GM23248 (cell line): ENCODE measurements at places on chromosomes 2 and 18.
A peak's percentile ranks its signal among the peaks of the same experiment; 100 is the strongest.

DNA sequence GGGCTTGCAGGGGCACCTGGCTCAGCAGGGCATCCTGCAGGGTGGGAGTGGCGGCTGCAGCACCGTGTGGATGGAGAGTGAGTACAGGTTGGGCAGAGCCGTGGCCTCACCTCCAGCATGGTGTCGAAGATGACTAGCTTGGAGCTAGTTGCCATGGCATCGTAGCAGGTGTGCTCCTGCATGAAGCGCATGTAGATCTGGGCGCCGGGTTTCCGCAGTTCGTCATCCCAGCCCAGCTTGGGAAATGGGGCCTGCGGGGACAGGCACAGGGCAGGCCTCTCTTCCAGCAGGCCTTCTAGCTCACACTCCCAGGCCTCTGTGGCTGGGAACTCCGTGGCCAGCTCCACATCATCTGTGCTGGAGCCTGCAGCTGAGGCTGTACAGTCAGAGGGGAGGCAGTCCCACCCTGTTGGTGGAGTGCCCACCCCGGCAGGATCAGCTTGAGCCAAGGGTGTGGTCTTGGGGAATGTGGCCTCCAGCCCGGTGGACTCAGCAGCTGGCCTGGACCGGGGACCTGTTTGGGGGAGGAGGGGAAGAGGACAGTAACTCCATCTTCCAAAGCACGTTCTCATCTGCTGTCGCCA, 1.6 kb downstream of the PRKAG3 start:
- DNase-seq = peak; percentile 48

DNA sequence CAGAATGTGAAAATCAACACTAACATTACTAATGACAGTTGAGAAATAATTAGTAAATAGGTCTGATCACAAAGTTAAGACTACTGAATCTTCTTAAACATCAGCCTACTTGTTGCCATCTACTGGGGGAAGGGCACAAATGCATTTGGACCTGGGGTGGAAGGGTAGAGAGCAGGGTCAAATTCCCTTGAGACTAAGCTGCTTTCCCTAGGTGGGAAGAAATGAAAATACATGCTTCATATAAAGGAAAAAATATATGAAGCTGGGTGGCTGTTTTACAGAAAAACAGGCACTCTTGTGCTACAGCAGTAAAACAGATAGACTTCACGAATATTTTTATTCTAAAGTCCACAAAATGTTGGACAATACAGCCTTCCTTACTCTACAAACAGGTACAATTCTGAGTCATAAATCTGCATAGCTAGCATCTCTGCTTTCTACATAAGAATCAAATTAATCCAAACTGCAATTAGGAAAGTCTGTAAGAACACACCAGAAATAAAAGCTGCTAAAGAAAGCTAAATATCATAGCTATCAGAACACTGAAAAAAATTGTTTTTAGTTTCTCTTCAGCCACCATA, 10.9 kb downstream of the TRIP12 start:
- peak; percentile 22 for DNase-seq

DNA sequence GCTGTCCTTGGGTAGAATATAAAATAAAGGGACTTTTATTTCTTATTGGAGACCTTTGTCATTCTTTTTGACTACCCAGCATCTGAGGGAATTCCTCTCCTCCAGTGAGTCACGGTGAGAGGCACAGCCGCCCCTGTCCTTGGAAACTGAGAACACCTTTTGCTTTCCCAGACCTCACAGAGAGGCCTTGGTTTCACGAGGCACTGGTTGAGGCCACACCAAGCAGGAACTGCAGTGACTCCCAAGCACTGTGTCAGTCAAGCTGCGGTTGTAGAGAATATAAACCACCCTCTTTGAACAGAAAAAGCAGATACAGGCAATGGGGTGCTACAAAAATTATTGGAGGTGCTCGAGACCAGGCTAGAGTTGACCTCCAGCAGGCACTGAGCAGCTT, 16.4 kb downstream of the PRKAG3 start:
- no peak for DNase-seq

DNA sequence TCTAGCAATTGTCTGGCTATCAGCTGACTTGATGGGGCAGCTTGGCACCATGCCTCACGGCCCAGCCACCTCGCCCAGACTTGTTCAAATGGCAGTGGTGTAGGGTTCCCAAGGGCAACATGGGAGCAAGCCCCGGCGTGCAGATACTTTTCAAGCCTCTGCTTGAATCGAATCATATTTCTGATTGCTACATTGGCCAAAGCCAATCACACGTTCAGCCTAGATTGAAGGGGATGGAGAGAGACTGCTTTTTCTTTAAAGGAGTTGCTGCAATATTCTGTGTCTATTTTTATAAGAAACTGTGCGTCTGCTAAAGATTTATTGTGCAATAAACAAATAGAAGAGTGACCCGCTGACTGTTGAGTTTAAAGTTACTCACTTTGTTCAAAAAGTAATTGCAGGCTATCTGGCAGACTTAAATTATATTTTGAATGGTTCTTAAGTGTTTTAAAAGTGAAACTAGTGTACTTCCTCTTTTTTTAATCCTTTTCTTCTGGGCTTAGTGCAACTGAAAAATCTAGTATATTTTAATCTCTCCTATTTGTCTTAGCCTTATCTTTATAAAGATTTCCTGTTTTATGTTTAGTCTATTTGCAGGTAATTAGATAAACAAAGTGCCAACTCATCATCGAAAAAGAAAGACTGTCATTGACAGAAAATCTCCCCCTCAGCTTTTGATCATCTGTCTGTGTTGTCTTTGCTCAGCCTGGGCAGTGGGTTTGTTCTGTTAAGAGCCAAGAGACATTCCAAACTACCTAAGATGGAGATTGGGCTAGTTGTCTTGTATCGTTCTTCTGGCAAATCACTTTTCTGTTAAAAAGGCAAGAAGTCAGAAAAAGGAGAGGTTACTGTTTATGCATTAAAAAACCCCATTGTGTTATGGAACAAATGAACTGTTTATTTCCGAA, 156.1 kb downstream of the TPGS2 start:
- peak; percentile 73 for DNase-seq

GRCh38 chr2:226965376-226965775, 129.5 kb downstream of the RHBDD1 start:
- no peak for DNase-seq

DNA sequence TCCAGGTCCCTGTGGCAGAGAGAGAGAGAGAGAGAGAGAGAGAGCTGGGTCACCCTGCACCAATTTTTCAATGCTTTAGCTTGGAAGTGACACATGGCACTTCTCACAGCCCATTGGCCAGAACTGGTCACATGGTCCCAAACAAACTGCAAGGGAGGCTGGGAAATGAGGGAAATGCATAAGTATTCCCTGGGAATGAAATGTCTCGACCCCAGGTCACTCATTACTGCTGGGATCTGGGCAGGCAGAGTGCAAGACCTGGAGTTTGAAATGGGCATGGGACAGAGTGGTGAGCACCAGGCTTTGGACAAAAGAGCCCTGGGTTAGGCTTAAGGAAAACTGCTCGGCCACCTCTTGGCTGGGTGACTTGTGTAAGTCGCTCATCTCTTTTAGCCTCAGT, 37.0 kb downstream of the SMAD7 start:
- DNase-seq = no peak

DNA sequence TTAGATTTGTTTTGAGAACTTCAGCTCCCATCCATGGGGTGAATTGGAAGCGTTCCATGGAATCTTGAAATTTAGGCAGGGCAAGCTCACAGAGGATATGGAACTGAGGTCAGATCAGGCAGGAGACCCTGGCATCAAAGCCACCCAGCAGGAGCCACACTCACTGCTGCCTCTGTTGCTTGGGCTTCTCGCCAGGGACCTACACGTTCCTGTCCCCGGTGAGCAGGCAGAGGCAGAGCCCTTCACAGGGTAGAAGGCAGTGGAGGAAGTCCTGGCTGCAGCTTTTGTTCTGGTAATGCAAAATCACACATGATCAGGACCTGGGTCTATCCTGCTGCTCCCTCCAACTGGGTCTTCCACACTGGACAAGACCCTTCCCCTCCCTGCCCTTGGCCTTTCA, 42.1 kb downstream of the CAPN13 start:
- no peak for DNase-seq

GRCh38 chr2:67825476-67825875, 237.3 kb downstream of the C1D start:
- DNase-seq = peak; percentile 75
